Activated CD4-positive, alpha-beta T cell treated with anti-CD3 and anti-CD28 coated beads, Interleukin-2, amount 50 U/mL, for 48 hours (primary cell): ENCODE measurements at places on chromosomes 3 and 15.

GRCh38 chr3:10334459-10334858, 13.5 kb upstream of the SEC13 start:
- DNase-seq = no peak

DNA sequence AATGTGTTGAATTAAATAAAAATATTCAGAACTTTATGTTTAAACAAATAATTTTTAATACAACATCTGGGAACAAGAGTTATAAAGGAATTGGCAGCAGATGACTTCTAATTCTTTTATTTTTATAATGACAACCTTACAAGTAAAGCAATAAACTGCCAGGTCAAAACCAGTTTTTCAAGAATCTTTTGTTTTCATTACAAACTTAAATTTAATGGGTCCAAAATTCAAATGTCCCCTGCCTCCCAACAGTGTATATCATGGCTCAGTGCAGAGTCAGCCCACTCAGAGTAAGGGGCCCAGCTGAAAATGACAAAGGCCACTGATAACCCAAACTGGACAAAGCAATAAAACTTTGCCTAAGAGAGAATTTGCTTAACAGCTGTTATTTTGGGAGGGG, 81.5 kb downstream of the STRIT1 start:
- DNase-seq = no peak

DNA sequence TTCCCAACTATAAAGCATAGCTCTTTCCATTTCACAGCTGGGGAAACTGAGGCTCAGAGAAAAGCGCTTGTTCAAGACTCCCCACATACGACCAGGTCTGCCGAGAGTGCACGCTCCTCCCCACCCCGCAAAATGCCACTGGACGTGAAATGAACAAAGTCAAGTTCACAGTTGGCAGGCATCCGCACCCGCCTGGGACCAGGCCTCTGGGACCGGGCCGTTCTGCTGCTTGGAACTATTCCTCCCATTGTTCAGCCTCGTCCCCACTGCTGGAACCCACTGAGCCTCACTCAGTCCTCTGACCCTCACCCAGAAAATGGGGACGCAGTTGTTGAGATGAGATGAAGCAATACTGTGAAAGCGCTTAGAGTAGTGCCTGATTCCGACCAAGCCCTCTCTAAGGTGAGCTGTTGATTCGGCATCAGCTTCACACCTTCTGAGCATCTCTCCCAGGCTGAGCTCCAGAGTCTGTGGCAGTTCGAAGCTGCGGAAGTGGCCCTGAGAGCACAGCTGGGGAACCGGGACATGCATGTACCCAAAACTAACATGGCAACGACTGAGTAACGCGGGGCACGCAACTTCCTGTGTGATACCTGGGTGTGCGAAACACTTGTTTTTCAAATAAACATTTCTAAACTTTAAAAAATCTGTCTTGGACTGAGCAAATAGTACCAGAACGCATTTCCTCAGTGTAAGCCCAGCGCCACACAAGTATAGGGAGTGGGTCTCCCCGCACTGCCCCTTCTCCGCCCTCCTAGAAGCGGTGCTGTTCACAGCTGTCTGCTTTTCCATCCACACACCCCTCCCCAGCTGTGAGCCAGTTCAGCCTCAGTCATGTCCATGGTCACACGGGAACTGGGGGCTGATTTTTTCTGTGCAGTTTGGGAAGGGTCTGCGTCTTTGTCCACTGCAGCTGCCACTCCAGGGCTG, 93.4 kb downstream of the CHSY1 start:
- DNase-seq = no peak

GRCh38 chr3:57694146-57694545, 1.3 kb upstream of the DENND6A start:
- DNase-seq = no peak

- DNase-seq = no peak
Measured at GRCh38 chr3:47017504-47018268, 38.2 kb downstream of the NBEAL2 start.

- peak; percentile 11 for DNase-seq
Measured at GRCh38 chr15:38253351-38253781, 730 bp downstream of the SPRED1 start.

- DNase-seq = no peak
Measured at GRCh38 chr3:164577667-164578210, 500.6 kb downstream of the SI start.

DNA sequence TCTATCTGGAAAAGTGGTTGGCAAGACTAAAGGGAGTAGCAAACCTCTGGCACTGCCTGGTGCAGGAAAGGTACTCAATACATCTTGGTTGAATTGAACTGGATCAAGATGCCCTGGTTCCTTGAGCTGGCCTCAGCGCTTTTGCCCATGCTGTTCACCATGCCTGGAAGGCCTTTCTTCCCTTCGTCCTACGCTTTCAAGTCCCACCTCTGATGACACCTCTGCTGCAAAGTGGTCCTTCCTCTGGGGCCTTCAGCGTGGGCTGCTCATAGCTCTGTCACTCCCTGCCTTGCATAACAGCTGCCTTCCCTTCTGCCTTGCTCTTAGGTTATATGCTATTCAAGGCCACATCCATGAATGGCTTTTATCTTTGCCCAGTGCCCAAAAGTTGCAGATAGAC, 23.0 kb downstream of the ITGA11 start:
- DNase-seq = no peak

- DNase-seq = no peak
Measured at GRCh38 chr15:50077176-50077575, 41.9 kb downstream of the ATP8B4 start.

- no peak for DNase-seq
Measured at GRCh38 chr3:127012091-127012490, 29.2 kb downstream of the PLXNA1 start.

GRCh38 chr3:187264021-187264420, 27.5 kb downstream of the MASP1 start:
- DNase-seq = no peak

- DNase-seq = no peak
Measured at GRCh38 chr3:190436331-190436730, 13.4 kb downstream of the TMEM207 start.

GRCh38 chr15:75204340-75205063, 2.8 kb downstream of the C15orf39 start:
- peak; percentile 89 for DNase-seq

- no peak for DNase-seq
Measured at GRCh38 chr15:95829062-95829461, 501.4 kb upstream of the NR2F2 start.

- DNase-seq = no peak
Measured at GRCh38 chr3:108342837-108343486, 46.6 kb downstream of the HHLA2 start.

- no peak for DNase-seq
Measured at GRCh38 chr3:46924921-46925584, 47.5 kb downstream of the PTH1R start.
